A549 treated with CORT108297 at 1 μM for 4 hours (cell line): ENCODE measurements at places on chromosomes 4 and X. TPM values are rescaled to one million over a fixed set of nuclear protein-coding genes. Genes with fewer than 3 reads are reported as not detected.

The MAOB gene
- total RNA-seq = 0.09 to 0.24 TPM (median 0.16 TPM) in 5 replicates

The SPON2 gene
- total RNA-seq = 0.10 to 0.47 TPM (median 0.20 TPM) in 5 replicates

The XIAP gene
- total RNA-seq = 23.7 to 27.5 TPM (median 25.1 TPM) in 5 replicates

The FRMD7 gene
- total RNA-seq = not detected in 5 replicates

The PCDH7 gene
- 0.07 to 0.15 TPM (median 0.10 TPM) in 5 replicates for total RNA-seq

The SPANXC gene
- 0.44 to 1.4 TPM (median 0.92 TPM) in 5 replicates for total RNA-seq

The LIN54 gene
- 5.0 to 7.1 TPM (median 6.9 TPM) in 5 replicates for total RNA-seq

The CHST7 gene
- 13.9 to 26.3 TPM (median 22.4 TPM) in 5 replicates for total RNA-seq

The FAAH2 gene
- total RNA-seq = 0.10 to 0.18 TPM (median 0.13 TPM) in 5 replicates

The HMGB3 gene
- 119 to 181 TPM (median 137 TPM) in 5 replicates for total RNA-seq

The ADGRL3 gene
- total RNA-seq = 0.01 to 0.05 TPM (median 0.02 TPM) in 4 of 5 replicates, not detected in the other

The CXCL8 gene
- 5.9 to 27.4 TPM (median 13.4 TPM) in 5 replicates for total RNA-seq

The PAGE2B gene
- not detected in 5 replicates for total RNA-seq
